ENCODE measurements at places on chromosomes 7 and 10. TPM values are rescaled to one million over a fixed set of nuclear protein-coding genes. Genes with fewer than 3 reads are reported as not detected.

Gene TSPAN15
- 2.6 TPM for total RNA-seq

Gene PPP1R17
- not detected for total RNA-seq

Gene GDF2
- not detected for total RNA-seq

Gene GIMAP4
- total RNA-seq = 13.8 TPM

GRCh38 chr7:27784399-27785053, 44.6 kb downstream of the TAX1BP1 start:
- no peak for DNase-seq

GRCh38 chr10:818526-819220, 112.8 kb downstream of the LARP4B start:
- no peak for DNase-seq

- DNase-seq = no peak
Observed at GRCh38 chr10:116170815-116171250, 102.2 kb downstream of the GFRA1 start.

DNA sequence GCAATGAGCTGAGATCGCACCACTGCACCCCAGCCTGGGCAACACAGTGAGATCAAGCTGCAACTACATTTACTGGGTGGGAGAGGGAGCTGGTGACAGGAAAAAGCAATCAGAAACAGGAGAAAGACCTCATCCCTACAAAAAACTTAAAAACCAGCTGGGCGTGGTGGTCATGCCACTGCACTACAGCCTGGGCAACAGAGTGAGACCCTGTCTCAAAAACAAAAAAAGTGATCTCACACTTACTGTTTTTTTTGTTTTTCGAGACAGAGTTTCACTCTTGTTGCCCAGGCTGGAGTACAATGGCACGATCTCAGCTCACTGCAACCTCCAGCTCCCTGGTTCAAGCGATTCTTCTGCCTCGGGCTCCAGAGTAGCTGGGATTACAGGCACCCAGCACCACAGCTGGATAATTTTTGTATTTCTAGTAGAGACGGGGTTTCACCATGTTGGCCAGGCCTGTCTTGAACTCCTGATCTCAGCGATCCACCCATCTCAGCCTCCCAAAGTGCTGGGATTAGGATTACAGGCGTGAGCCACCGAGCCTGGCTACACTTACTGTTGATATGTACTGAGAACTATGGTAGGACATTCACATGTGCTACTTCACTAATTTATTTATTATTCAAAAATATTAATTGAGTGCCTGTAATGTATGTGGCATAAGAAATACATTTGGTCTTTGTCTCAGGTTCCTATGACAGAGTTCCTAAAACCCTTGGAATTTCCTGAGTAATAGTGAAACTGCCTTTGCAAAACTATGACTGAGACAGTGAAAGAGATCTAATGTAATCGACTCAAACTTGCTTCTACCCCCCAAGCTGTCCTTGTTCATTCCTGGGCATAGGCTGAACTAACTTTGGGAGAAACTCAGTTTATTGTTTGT, 27.7 kb upstream of the NRBF2 start:
- DNase-seq = no peak
